ENCODE measurements at places on chromosomes 5 and 9.

GRCh38 chr5:75048457-75048953, 3.9 kb downstream of the GCNT4 start:
- H3K27ac ChIP-seq: no peak overlapping the region
- peaks cover 13% of the 10 kb centered on the region for H3K36me3 ChIP-seq
- no peak overlapping the region for H3K4me3 ChIP-seq
- peaks cover 50% of the 10 kb centered on the region for H3K4me1 ChIP-seq
- no peak for DNase-seq

GRCh38 chr5:133400120-133400519, 212.2 kb downstream of the FSTL4 start:
- H3K27me3 ChIP-seq: no peaks in the 10 kb centered on the region
- no peaks in the 10 kb centered on the region for H3K36me3 ChIP-seq
- no peak overlapping the region for H3K27ac ChIP-seq
- no peak overlapping the region for H3K4me3 ChIP-seq

DNA sequence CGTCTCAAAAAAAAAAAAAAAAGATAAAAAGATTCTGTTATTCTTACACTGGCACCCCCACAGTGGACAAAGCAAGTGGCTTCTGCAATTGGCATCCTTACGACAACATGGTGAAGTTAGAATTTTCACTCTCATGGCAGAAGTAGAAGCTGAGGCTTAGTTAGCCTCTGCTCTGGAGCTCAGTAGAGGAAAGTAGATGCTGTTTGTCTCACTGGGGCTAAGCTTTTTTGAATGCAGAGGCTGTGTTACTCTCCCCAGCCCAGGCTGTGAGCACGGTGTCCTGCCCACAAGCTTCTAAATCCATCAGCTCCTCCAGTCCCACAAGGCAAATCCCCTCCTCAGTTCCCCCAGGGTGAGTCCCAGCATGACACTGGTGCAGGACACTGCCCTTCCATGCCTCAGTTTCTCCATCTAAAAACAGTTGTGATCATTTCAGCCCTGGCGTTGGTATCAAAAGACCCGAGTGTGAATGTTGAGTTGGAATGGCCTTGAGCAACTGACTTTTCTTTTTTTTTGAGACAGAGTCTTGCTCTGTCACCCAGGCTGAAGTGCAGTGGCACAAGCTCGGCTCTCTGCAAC, 22.6 kb upstream of the PHF19 start:
- no peak overlapping the region for H3K27ac ChIP-seq
- H3K36me3 ChIP-seq: no peaks in the 10 kb centered on the region
- H3K4me3 ChIP-seq: no peak overlapping the region
- no peaks in the 10 kb centered on the region for H3K4me1 ChIP-seq
- DNase-seq: no peak

DNA sequence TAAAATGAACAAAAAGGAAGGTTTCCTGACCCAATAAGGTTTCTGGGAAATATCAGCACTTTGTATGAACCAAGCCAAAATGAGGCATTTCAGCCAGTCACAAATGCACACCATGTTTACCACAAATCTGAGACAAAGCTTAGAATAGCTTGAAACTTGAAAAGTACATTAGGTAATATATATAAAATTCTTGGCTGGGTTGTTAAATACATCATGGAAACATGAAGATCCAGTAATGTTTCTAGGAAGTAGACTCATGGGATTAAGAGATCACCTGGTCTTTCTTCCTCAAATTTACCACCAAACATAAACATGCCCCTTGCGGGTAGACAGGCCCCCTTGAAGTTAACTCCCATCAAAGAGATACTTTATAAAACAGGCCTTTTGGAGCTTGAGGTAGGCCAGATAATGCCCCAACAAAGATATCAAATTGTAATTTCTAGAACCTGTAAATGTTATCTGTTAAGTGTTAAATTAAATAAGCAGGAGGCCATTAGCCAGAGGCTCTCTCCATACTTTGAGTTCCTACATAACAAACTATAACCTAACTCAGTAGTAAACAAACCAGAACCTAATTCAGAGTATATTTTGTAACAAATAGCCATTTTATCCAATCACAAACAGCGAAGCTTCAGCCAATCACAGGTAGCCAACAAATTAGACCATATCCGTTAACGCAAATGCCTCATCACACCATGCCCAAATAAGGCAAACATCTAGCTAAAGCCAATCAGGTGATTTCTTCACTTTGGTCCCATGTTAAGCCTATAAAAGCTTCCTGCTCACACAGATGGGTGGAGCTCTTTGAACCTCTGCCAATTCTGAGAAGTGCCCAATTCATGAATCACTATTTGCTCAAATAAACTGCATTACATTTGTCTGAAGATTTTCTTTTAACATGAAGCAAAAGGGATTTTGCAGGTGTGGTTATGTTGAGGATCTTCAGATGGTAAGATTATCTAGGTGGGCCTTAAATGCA, 127.9 kb upstream of the TARS1 start:
- no peaks in the 10 kb centered on the region for H3K36me3 ChIP-seq
- DNase-seq: peak; percentile 95

GRCh38 chr5:142006363-142007236, 6.2 kb downstream of the GNPDA1 start:
- H3K36me3 ChIP-seq: peaks cover 89% of the 10 kb centered on the region
- DNase-seq: no peak
- H3K27ac ChIP-seq: no peak overlapping the region
- H3K4me1 ChIP-seq: peaks cover 9% of the 10 kb centered on the region
- no peaks in the 10 kb centered on the region for H3K27me3 ChIP-seq

- H3K27ac ChIP-seq: no peak overlapping the region
- H3K36me3 ChIP-seq: no peaks in the 10 kb centered on the region
These were observed 28.8 kb upstream of the PANK3 start for GRCh38 chr5:168607946-168608345.

DNA sequence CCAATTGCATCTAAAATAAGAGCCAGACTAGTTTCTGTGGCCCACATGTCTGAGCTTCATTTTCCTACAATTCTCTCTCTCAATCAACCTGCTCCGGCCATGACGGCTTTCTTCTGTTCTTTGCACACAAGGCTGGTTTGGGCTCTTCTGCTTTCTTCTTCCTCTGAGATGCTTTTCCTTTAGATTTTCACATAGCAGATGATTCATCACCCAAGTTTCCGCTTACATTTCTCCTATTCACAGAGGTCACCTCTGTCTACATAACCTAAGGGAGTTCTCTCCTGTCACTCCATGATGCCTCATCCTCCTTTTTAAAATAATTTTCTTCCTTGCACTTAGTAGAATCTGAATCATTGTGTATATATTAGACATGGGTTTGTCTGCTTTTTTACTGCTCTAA, 334.6 kb upstream of the TUSC1 start:
- H3K27me3 ChIP-seq: no peaks in the 10 kb centered on the region
- H3K4me3 ChIP-seq: no peak overlapping the region
- peak; percentile 22 for DNase-seq
- H3K36me3 ChIP-seq: no peaks in the 10 kb centered on the region
- H3K27ac ChIP-seq: no peak overlapping the region

DNA sequence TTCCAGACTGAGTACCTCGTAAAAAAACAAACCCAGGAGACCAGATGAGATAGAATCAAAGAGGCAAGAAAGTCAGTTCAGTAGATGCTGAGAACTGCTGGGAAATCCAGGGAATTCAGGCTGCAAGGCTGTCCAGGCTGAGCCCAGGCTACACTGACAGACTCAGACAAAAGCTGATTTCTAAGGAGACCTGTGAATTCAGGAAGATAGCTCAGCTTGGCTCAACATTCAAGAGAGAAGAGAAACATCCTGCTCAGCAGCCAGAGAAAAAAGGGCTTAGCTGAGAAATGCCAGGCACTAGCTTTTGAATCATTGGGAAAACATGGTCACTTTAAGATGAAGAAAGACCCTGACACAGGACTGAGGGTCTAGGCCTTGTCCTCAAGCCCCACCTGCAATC, 118.2 kb upstream of the SLC44A1 start:
- no peak overlapping the region for H3K4me3 ChIP-seq
- DNase-seq: no peak
- peaks cover 7% of the 10 kb centered on the region for H3K4me1 ChIP-seq
- H3K27me3 ChIP-seq: no peaks in the 10 kb centered on the region
- H3K27ac ChIP-seq: no peak overlapping the region
- H3K36me3 ChIP-seq: no peaks in the 10 kb centered on the region

DNA sequence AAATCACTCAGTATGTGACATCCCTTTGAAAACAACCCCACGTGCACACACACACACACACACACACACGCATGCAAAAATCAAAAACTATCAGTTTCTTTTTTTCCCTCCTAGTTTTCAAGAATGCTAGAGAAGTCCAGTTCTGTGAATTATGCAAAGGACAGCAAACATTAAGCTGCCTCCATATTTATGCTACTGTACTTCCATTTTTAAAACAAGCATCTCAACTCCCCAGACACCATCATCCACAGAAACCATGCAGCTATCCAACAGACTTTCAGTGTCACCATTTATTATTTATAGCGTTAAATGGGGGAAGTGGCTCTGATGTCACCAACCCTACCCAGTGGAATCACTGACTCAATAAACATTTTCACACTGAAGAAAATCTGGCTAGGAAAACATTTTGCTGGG, 1.6 kb downstream of the FBXW11 start:
- H3K4me1 ChIP-seq: peaks cover 62% of the 10 kb centered on the region
- H3K4me3 ChIP-seq: peak overlapping the region; percentile 90
- no peaks in the 10 kb centered on the region for H3K27me3 ChIP-seq
- peak overlapping the region; percentile 95 for H3K27ac ChIP-seq
- H3K36me3 ChIP-seq: peaks cover 17% of the 10 kb centered on the region
- no peak for DNase-seq

DNA sequence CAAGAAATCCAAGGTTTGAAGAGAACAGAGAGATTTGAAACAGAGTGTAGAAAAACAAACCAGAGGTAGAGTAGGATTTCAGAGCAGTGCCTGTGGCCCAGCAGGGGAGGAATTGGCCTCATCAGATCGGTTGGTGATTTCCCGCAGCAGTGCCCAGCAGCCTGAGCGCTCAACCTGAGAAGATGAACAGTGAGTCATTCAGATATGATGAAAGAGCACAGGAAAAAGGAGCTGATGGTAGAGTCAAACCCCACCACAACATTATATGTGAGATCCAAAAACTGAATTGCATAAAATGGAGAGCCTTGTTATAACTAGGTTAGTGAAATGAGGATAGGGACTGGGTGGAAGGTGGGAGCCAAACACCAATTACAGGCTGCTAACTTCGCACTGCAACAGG, 248.9 kb downstream of the PIK3R1 start:
- peak; percentile 88 for DNase-seq
- H3K27me3 ChIP-seq: no peaks in the 10 kb centered on the region
- H3K36me3 ChIP-seq: no peaks in the 10 kb centered on the region
- H3K4me3 ChIP-seq: no peak overlapping the region
- H3K27ac ChIP-seq: no peak overlapping the region

DNA sequence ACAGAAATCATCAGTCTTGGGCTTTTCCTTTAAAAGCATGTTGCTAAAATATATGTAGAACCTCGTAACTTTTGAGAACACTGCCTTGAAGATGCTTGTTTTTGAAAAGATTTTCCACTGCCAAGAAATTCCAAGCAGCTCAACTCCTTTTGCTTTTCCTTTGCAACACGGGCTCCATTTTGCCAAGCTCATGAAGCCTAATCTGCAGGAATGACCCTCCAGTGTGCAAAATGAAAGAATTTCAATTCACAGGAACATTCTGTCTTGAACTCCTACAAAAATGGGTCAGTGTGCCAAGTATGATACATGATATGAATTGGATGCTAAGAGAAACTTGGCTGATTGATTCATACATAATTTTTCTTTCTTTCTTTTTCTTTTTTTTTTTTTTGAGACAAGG, 35.4 kb upstream of the ERCC6L2 start:
- no peak overlapping the region for H3K4me3 ChIP-seq
- H3K36me3 ChIP-seq: no peaks in the 10 kb centered on the region
- no peaks in the 10 kb centered on the region for H3K4me1 ChIP-seq
- DNase-seq: no peak
- H3K27ac ChIP-seq: no peak overlapping the region

DNA sequence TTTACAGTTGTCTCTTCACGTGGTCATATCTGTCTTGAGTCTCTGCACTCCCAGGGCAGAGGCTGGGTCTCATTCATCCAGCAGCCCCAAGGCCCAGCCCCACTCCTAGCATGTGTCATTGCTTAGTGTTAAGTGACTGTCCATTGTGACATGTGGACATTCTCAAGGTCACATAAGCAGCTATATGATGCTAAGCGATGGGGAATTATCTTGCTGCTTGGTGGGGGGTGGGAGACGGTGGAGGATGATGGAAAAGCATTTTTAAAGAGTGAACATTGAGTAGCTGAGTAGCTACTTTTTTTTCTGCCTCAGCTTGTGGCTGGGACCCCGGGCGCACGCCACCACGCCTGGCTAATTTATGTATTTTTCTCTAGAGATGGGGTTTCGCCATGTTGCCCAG, at the start of gene C9orf153:
TSS of gene C9orf153 (minus strand) at position 101 of the 400 bp plus-strand sequence. CDS start 30,054 bp downstream, outside the sequence.
- H3K4me3 ChIP-seq: no peak within 1 kb of the TSS
- no peaks in the 10 kb centered on the region for H3K4me1 ChIP-seq
- H3K27ac ChIP-seq: no peak within 1 kb of the TSS

- H3K27ac ChIP-seq: no peak overlapping the region
- H3K4me1 ChIP-seq: no peaks in the 10 kb centered on the region
- no peak for DNase-seq
- peaks cover 6% of the 10 kb centered on the region for H3K36me3 ChIP-seq
- no peak overlapping the region for H3K4me3 ChIP-seq
- no peaks in the 10 kb centered on the region for H3K27me3 ChIP-seq
These were observed 85.2 kb downstream of the ATG10 start for GRCh38 chr5:82057051-82057450.

- H3K27ac ChIP-seq: no peak overlapping the region
- H3K27me3 ChIP-seq: no peaks in the 10 kb centered on the region
- H3K36me3 ChIP-seq: peaks cover 42% of the 10 kb centered on the region
- DNase-seq: no peak
- H3K4me1 ChIP-seq: peaks cover 4% of the 10 kb centered on the region
These were observed 13.2 kb downstream of the DNAJC25 start for GRCh38 chr9:111644195-111644772.

GRCh38 chr5:122586351-122586750, 188.5 kb upstream of the SNX2 start:
- no peaks in the 10 kb centered on the region for H3K27me3 ChIP-seq
- H3K4me1 ChIP-seq: no peaks in the 10 kb centered on the region
- H3K27ac ChIP-seq: no peak overlapping the region
- DNase-seq: no peak

DNA sequence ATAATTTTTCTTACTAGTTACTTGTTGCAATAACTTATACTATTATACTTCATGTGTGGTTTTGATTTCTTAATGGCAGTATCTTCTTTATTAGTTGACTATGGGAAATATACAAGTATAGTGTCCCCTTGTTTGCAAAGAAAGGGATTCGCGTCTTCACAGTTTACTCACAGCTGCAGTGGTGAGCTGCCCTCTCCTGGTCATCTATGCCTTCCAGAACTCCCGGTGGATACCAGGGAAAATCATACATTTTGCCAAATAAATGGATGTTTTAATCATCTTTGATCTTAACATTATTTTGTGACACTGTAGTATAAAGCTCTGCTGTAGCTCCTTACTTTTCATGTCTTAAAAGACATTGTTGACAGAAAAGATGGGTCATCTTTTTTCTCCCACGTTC, 142.0 kb downstream of the ZCCHC7 start:
- H3K27me3 ChIP-seq: no peaks in the 10 kb centered on the region
- H3K4me3 ChIP-seq: no peak overlapping the region
- no peak overlapping the region for H3K27ac ChIP-seq
- H3K4me1 ChIP-seq: peaks cover 5% of the 10 kb centered on the region
